NCI-H2081 (cell line): ENCODE measurements at places on chromosomes 4 and X.

GRCh38 chr4:161604516-161605300 lies 559.1 kb downstream of the FSTL5 start:
- no peak for DNase-seq

GRCh38 chr4:78601013-78601412 lies 49.4 kb downstream of the ANXA3 start:
- DNase-seq, result peak; percentile 67

- no peak for DNase-seq
These were observed 77.8 kb upstream of the HELT start for GRCh38 chr4:184940500-184940899.

DNA sequence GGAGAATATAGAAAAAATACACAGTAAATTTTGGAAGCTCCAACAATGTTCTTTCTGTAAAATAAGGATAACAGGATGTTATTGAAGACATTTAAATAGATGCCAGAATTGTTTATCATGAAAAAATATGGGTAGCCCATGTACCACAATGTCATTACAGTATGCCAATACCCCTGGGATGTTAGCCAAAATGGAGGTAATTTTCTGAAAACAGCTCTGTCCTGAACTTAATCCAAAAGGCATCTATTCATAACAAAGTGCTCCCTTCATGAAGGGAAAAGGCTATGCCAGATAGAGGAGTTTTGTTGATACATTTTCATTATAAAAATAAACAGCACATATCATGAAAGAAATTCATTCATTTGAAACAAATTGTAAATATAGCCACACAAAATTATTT lies 1902.6 kb upstream of the AGA start:
- DNase-seq, result no peak

GRCh38 chr4:779555-779954 lies 46.4 kb downstream of the CPLX1 start:
- DNase-seq, result no peak

DNA sequence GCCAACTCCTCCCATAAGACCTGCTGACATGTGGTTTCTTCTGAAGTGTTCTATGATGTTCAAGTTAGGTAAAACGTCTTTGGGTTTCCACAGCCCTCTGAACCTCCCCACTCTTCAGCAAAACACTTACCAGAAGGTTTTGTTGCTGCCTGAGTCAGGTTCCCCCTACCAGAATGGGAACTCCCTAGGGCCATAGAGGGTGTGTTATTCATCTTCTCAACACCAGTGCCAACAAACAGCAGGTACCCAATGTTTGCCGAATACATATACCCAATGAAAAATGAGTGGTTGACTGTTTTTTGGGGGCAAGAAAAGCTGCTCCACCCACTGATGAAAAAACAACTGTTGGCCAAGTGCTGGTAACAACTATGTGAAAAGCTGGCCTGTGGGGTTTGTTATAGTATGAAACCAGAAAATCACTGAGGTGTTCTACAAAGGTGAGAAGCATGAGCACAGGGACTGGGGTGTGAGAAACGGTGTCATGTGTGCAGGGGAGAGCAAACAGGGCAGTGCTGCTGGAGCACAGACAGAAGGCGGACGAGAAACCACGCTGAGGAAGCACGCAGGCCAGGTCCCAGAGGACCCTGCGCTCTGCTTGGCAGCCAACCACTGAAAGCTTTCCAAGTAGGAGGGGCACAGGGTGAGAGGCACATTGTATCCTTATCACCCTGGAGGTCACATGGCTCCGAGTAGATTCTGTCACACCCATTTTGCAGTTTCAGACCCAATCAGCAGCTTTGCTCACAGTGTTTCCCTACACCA lies 28.8 kb downstream of the ATP8A1 start:
- DNase-seq, result peak; percentile 49

DNA sequence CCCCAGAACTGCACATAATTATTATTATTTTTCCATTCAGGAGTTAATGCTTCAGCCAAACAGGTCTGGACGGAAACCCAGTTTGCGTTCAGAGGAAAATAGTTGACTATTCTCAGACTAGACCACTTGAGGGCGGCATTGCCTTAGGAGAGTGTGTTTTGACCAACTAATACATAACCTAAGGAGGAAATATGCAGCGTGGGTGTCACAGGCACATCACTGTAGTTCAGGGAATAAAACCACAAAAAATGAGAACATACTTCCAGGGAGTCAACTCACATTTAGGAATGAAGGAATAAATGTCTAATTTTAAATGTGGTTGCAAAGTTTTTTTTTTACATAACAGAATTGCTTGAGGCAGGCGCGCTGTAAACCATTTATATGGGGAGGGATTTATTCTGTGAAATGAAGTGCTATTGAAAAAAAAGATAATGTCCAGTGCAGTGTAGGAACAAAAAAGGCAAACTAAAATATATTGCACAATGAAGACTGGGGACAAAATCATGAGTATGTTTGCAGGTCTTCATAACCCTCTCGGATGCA lies 93.3 kb downstream of the SYNPO2 start:
- DNase-seq, result peak; percentile 49

DNA sequence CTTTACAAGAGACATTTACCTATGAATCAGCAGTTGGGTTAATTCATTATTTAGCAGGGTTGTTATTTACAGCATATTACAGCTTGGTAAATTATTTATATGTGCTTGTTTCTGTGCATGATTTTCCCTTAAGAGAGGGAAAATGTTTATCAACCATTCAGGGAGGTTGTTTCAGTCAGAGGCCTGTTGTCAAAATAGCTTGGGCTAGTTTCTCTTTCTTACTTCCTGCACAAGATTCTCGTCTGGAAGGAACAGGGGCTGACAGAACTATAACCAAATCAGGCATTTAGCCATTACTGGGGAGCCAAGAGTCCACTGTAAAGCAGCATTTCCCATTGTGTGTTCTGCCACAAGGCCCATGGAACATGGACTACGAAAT lies 135.8 kb downstream of the HS6ST2 start:
- DNase-seq, result no peak

DNA sequence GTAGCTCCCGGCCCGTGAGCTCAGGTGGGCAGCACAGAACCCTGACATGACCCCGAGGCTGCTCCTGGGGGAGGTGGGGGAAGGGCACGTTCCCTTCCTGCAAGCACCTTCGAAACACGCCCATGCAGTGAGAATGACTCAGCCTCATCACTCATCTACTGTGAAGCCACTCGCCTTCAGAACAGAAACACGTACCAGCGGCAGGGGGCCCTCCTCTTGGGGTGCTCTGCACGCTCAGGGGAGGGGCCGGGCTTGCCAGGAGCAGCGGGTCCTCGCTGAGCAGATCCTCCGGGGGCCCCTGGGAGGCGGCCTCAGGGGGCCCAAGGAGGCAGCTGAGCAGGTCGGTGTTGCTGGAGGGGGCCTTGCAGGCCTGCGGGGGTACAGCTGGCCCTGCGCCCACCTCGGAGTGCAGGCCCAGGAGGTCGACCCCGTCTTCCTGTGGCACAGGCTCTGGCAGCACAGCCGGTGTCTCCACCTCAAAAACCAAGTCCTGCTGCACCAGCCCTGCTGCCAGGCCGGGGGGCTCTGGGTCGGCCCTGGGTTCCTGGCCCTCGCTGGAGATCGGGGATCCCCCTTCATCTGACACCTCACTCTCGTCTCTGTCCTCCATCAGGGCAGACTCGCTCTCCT lies 40.9 kb upstream of the CPLX1 start:
- DNase-seq, result no peak

- DNase-seq, result no peak
These were observed 273.7 kb downstream of the PTTG2 start for GRCh38 chr4:38233727-38234480.

- no peak for DNase-seq
These were observed 26.7 kb downstream of the ANKRD50 start for GRCh38 chr4:124685851-124686250.

- DNase-seq, result no peak
These were observed 24.0 kb downstream of the NPY5R start for GRCh38 chr4:163367651-163368050.

GRCh38 chr4:996997-997374 lies 3.8 kb upstream of the SLC26A1 start:
- DNase-seq, result no peak

GRCh38 chrX:129549124-129549523 lies 9.1 kb downstream of the OCRL start:
- DNase-seq, result peak; percentile 16

- DNase-seq, result no peak
These were observed 1.1 kb downstream of the MOB1B start for GRCh38 chr4:70903291-70903603.

DNA sequence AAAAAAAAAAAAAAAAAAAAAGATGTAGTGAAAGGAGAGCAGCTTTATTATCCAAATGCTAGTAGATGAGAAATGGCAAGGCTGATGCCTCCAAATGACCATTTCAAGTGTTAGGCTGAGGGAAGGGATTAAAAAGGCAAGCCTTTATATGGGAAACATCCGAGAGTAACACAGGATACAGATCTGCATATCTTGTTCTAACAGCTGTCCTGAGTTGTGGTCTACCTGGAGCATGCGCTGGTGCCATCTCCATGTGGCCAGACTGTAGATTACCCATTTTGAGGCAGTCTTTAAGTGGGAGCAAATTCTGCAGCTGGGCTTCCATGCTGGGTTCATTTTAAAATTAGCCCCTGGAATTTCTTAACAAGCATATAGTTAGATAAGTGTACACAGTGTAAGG lies 26.0 kb upstream of the ELF2 start:
- DNase-seq, result no peak

GRCh38 chr4:147749811-147750321 lies 18.0 kb downstream of the ARHGAP10 start:
- DNase-seq, result peak; percentile 77

DNA sequence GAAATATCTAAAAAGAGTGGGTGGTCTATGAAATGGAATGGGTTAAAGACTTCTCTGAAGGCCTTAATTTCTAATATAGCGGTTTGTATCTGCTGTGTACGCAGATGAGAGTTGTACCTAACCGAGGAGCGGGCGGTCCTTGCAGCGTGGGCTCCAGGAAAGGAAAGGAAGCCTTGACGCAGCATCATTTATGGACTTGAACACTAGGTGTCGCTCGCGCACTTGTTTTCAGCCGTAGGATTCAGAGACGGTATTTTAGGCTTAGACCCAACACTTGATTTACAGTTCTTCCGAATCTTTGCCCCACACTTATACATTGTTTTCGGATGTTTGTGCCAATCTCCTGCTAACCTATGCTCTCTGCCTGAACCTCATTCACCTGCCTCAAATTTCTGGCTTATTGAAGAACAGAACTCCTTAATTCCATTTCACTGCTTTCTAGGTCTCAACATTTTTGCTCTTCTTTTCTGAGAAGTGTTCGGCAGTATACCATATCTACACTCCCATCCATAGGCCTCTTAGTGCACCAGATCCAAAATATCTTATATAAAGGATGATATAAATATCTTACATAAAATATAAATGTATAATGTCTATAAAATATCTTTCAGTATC lies 48.9 kb upstream of the AADAT start:
- DNase-seq, result peak; percentile 69

- no peak for DNase-seq
These were observed 44.6 kb downstream of the RASSF6 start for GRCh38 chr4:73575660-73576059.

DNA sequence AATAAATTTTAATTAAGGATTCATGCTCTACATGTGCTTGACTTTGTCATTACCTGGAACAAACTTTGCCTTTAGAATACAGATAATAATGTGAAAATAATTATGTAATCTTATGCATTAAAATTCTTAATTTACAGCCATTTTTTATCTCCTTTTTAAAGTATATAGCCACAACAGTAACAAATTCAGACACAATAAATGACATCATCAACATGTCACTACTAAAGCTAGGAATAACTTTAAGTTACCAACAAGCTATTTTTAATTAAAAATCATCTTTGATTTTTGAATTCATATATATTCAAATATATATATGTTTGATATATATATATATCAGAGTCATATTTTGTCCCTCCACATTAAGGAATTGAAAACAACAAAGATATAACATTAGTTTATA lies 107.7 kb downstream of the MAD2L1 start:
- DNase-seq, result no peak

DNA sequence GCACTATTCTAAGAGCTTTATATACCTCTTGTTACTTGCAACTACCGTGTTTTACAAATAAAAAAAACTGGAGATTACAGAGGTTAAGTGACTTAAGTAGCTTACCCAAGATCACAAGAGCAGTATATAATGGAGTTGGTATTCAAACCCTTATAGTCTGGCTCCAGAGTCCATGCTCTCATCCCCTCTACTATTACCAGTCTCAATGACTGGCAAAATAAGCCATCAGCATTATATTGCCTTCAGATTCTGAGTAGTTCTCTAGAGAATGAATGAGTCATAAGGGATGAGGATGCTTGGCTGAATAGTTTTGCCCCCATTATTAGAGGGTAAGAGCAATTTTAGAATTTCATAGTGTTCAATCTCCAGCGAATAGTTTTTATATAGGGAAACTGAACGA lies 170.1 kb upstream of the ATOH1 start:
- no peak for DNase-seq

- no peak for DNase-seq
These were observed 20.1 kb downstream of the KIAA0232 start for GRCh38 chr4:6802626-6803025.

GRCh38 chrX:147832707-147833348 lies 78.9 kb upstream of the FMR1 start:
- DNase-seq, result no peak

DNA sequence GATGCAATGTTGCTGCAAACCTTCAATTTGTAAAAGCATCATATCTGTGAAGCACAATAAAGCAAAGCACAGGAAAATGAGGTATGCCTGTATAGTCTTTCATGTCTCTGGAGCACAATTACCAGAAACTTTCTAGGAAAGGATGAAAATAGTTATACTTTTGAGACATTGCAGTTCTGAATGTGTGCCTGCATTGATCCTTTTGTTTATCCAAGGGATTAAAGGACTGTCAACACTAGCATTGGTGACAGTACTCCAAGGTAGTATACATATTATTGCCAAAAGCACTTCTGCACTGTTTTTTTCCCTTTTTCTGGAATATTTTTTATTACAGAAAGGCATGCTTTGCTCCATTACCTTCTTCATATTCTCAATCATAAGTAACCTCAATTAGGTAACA lies 476.0 kb downstream of the GABRG1 start:
- no peak for DNase-seq

DNA sequence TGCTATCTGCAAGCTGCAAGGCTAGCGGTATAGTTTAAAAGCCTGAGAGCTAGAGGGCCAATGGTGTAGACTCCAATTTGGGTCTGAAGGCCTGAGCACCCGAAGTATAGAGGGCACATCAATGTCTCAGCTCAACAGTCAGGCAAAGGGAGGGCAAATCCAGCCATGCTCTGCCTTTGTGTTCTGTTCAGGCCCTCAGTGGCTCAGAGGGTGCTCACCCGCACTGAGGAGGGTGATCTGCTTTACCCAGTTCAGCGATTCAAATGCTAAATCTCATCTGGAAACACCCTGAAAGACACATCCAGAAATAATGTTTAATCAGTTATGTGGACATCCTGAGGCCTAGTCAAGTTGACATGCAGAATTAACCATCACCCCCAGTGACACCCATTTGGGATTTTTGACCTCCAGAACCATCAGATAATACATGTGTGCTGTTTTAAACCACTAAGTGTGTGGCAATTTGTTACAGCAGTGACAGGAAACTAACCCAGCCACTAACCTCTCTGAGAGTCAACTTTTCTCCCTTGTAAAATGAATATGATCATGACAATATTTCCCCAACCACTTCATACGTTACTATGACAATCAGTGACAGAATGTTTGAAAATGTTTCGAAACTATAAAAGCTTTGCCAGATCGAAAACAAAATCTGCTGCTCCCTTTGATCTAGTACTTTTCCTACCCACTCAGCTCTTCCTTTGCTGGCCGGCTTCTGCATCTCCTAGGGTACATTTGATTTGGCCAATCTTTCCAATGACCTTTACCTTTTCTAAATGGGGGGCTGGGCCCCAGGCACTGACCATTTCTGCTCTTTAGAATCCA lies 8.4 kb upstream of the TBL1X start:
- DNase-seq, result no peak

- DNase-seq, result no peak
These were observed 4.2 kb downstream of the CPEB2 start for GRCh38 chr4:15006416-15007024.
